ENCODE measurements at places on chromosomes 3 and 15. TPM values are rescaled to one million over a fixed set of nuclear protein-coding genes. Genes with fewer than 3 reads are reported as not detected.
A peak's percentile ranks its signal among the peaks of the same experiment; 100 is the strongest.

ARGFX gene
- total RNA-seq, result not detected

SMAD6 gene
- total RNA-seq, result 73.3 TPM

GOLGA6A gene
- 0.14 TPM for total RNA-seq

- no peak for DNase-seq
Measured at GRCh38 chr15:28957606-28958498, 72.1 kb downstream of the APBA2 start.

DNA sequence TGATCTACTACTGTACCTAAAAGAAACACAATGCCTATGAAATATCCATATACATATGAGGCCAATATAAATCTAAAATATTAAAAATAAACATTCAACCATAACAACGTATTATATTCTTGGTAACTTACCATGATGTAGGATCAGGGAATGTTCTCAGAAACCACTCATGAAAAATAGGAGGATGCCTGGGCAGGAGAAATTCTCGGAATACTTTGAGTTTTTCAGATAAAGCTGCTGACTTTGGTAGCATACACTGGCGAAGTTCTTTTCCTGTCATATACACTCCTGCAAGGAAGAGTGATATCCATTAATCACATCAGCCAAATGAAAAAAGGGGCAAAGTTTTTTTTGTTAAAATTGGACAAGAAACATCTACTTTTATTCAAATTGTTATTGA lies 11.3 kb upstream of the XRN1 start:
- DNase-seq, result no peak

- no peak for DNase-seq
Measured at GRCh38 chr3:46921041-46921440, 43.5 kb downstream of the PTH1R start.

DNA sequence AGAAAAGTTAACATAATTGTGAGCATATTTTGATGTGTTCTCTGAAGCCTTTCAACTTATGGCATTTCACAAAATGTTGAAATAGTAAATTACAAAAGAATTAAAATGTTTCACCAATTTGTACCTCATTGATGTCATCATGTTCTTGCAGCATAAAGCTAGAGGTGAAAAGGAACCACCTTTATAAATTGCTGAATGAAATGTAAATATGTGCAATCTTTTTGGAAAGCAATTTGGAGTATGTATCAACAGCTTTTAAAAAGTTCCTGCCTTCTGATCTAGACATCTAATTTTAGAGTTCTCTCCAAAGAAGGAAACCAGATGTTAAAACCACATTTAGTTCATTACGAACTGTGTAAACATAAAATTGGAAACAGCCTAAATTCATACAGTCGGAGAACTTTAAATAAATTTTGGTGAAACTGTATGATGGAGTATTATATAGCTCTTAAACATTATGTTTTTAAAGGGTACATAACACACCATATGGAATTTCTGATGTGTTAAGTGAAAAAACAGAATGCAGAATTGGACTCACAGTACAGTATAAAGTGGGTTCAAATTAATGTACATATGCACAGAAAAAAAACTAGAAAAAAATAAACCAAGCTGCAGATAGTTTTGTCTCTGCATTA lies 311.2 kb upstream of the NAALADL2 start:
- no peak for DNase-seq

GRCh38 chr3:43503067-43503728 lies 118.6 kb downstream of the ANO10 start:
- no peak for DNase-seq

DNA sequence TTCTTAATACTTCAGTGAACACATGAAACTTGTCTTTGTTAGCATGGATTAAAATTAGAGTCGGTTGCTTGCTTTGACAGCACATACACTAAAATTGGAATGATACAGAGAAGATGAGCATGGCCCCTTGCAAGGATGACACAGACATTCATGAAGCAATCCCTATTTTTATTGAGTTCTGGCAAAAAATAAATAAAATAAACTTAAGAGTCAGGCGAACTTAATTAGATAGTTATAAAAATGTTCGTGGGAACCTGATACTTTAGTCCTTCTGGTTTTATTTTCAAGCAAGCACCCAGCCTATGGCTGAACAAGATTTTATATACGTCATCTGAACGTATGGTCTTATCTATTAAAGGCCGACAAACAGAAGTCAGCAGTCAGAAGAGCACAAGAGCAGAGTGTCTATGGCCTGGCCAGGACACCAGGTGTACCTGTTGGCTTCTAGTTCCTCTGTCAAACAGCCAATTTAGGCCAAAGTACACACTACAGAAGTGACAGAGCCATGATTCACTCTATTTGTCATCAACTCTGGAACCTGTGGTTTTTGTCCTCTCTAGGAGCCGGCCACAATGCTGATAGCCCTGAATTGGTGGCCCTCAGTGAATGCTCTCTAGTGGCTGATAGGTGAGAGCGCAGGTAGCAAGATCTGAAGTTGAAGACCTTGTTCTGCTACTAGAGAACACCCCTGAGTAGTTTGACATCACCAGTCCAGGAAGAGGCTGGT lies 64.3 kb downstream of the LEO1 start:
- no peak for DNase-seq

DNA sequence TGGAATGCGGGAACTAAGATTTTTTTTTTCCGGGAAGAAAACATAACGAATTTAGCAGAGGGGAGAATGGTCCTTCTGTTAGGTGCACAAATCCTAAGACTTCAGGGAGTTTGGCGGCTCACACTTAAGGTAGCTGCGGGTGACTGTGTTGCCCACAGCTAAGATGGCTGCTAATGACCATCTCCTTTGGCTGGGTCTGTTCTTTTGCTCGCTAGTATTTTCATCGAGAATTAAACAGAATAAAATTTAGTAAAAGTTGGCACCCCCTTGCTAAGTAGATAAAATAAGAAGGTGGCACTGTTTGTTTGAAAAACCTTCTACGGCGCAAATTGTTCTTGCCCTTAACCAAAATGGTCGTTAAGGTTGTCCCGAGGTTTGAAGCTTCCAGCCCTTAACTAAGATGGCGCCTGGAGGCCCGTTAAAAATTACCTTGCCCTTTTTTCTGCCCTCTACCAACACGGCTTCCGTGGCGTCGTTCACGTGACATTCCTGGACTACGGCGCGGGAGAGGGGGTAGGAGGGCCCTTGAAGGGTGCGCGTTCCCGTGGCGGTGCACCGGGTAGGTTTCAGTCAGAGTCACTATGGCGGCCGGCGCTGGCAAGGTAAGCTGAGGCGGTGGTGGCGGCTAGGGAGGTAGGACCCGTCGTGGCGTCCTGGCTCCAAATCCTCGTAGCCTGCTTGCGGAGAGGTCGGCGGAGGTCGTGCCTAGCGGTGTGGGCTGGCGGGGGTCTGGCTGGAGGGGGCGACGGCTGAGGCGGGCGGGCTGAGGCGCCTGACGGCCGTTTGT lies at the start of gene SLMAP:
TSS of gene SLMAP (plus strand) at position 569 of the 787 bp plus-strand sequence. CDS start 1,343 bp downstream, outside the sequence.
- DNase-seq, result peak; percentile 95

DNA sequence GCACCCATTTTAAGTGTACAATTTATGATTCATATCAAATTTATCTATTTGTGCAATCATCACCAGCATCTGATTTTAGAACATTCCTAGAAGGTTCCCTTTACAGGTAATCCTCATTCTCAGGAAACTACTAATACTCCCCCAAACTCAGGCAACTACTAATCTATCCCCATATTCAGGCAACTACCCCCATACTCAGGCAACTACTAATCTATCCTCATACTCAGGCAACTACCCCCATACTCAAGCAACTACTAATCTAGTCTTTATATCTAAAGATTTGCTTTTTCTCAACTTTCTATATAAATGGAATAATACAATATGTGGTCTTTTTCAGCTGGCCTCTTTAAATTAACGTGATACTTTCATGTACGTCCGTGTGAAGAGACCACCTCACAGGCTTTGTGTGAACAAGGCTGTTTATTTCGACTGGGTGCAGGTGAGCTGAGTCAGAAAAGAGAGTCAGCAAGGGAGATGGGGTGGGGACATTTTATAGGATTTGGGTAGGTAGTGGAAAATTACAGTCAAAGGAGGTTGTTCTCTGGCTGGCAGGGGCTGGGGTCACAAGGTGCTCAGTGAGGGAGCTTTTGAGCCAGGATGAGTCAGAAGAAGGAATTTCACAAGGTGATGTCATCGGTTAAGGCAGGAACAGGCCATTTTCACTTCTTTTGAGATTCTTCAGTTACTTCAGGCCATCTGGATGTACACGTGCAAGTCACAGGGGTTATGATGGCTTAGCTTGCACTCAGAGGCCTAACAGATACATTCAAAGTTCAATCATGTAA lies 1444.5 kb upstream of the CADM2 start:
- DNase-seq, result no peak

DNA sequence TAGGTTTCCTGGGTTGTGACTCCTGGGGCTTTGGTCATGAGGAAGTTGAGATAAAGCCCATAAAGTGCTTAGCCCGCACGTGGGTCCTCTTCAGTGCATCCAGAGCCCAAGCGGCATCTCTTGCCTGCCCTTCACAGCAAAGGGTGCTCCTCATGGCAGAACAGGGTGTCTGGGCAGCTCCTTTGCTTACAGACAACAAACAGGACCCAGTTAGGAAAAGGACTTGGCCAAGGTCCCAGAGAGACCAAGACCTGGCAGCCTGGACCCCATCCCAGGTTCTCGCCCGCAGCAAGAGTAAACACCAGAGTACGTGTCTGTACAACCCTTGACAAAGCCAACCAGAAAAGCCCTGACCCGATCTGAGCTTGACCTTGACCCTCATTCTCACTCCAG lies 27.0 kb downstream of the ALS2CL start:
- no peak for DNase-seq

DNA sequence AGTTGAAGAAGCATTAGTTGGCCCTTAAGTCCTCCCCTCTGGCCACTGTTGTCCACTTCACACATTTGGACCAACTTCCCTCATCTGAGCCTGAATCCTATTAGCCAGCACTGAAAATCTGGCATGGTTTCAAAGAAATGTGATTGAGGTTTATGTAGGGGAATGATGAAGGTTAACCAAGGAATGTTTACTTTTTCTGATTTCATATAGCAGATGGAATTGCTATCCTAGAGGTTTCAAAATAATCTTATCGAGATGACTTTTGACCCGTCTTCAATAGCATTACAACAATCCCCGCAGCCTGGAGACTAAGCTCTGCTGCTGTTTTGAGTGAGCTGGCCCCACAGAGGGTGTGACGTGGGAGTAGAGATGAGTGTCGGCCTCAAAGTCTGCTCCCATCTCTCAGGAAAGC lies 200.8 kb upstream of the IL12A start:
- DNase-seq, result no peak
